A549 treated with Hydrocortisone at 1 μM for 4 hours (cell line): ENCODE measurements at places on chromosomes 4 and X. TPM values are rescaled to one million over a fixed set of nuclear protein-coding genes. Genes with fewer than 3 reads are reported as not detected.

The TRPC5OS gene
- not detected in 5 replicates for total RNA-seq

The LNX1 gene
- total RNA-seq, result 0.03 TPM in 2 of 5 replicates, not detected in the others

The ADH1A gene
- not detected in 5 replicates for total RNA-seq

The ADH7 gene
- total RNA-seq, result not detected in 5 replicates

The CDS1 gene
- total RNA-seq, result 0.39 to 0.67 TPM (median 0.61 TPM) in 5 replicates

The TSPAN7 gene
- total RNA-seq, result 2.4 to 3.1 TPM (median 2.8 TPM) in 5 replicates

The TRIM75 gene
- not detected in 5 replicates for total RNA-seq
